ENCODE measurements at places on chromosomes 4 and X.

- DNase-seq = no peak
These were observed 51.2 kb downstream of the DRD5 start for GRCh38 chr4:9832640-9833039.

DNA sequence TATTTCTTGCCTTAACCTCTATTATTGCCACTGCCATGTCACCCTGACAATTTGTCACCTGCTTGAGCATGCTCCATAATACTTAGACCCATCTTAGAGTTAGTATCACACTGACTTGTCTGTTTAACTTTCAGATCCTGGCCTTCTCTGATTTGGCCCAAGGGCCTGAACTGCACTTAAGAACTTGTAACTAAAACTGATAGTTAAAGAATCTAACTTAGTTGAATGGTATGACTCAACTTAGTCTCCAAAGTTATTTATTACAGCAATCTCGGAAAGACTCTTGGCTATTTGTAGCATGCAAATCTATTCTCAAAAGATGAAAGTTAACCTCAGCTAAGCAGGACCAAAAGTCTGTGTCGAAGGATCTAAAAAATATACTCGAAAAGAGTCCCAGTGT is 72.3 kb downstream of the IGSF1 start:
- no peak for DNase-seq

DNA sequence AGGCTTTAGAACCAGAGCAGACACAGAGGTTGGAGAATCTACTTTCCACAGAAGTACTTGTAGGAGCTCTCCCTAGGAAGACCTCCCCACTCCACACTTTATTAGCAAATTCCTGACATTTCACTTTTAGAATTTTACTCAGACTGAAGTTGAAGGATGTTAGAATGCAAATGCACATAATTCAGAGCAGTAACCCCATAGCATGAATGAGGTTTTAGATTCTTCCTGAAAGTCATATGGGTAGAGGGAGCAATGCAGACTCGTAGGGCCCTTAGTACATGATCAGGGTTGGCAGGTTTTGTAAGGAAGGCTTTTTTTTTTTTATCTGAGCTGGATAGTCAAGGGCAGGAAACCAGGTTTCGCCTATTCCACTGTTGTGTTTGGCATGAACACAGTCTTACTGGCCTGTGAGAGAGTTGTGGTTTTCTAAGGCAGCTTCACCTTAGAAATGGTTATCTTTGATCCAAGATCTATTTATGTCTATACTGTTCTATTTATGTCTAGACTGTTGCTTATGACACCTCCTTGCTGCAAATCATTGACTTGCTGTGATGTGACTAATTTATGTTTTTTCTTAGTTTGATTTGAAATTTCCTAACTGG is 48.9 kb downstream of the SPATA18 start:
- no peak for DNase-seq

DNA sequence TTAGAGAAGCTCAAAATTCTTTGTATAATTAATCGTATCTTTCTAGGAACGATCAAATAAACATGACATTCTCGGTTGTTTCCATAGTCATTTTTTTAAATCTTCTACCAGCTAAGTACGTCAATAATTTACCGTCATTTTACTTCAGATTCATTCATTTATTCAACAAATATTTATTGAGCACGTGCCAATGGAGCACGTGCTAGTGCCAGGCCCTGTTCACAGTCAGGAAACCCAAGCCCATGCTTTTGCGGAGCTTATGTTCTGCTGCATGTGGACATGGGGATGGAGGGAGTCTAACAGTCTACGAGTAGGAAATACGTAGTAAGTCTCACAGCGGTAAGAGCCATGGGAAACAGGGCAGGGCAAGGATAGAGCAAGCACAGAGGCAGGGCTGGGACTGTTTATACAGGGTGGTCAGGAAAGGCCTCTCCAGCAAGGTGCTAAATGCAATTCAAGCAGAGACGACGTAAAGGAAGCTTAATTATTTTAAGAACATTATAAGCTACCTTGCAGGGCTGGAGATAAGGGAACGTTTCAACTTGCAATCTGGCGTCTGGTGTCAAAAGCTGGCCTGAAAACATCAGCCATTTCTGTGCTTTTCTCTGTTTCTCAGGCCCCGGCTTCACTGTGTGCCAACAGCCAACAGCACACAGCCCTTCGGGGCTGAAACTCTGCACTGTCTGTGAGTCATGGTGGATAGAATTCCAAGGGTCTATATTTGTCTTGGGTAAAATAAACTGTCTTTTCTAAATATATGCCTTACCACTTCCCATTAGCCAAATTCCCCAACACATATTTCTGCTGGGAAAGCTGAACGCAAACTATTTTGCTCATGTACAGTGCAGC is 517.1 kb upstream of the ZFP42 start:
- no peak for DNase-seq

GRCh38 chr4:183909187-183909586 is 4.1 kb downstream of the STOX2 start:
- no peak for DNase-seq

- no peak for DNase-seq
These were observed 132.2 kb downstream of the KLHL8 start for GRCh38 chr4:87088186-87088585.

DNA sequence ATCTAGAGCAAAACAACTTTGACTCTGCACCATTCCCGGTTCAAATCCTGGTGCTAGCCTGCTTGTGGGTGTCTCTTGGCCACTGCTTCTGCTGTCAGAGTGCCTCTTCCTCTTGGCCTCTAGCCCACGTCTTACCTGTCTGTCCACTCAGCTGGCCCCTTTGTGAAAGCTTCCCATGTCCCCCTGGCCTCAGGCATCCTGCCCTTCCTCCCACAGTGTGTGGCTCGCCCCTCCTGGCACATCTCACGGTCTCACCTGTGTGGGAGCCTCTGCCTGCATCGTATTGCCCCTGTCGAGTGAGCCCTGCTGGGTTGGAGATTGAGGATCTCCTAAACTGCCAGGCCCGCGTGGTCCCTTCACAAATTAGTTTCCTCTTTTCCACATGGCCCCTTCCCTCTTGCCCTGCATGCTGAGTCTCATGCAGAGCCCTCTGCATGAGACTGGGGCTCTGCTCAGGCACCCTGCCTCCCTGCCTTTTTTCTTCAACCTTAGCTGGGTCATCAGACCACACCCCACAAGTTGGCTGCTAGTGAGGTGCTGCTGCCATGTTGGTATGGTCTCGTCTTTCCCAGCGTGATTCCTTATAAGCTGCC is 53.7 kb upstream of the TADA2B start:
- no peak for DNase-seq

GRCh38 chr4:83387476-83388312 is 53.0 kb upstream of the HPSE start:
- DNase-seq = no peak

GRCh38 chrX:53319614-53320542 is 38.5 kb upstream of the IQSEC2 start:
- no peak for DNase-seq

DNA sequence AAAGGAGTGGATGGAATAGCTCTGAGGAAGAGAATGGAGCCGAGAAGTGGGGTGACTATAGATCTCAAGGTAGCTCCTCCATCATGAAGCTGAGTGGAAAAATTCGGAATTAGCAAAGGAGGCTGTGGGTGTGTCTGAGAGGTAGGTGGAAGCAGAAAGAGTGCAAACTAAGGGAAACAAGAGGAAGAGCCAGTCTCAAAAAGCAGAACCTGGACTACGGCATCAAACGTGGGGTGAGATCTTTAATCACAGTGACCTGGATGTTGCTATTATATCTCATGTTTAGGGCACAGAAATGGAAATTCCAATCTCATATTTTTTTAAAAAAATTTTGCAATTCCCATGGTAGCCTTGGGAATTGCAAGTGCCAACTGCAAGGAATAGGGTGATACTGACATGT is 162.5 kb upstream of the RASGEF1B start:
- no peak for DNase-seq

DNA sequence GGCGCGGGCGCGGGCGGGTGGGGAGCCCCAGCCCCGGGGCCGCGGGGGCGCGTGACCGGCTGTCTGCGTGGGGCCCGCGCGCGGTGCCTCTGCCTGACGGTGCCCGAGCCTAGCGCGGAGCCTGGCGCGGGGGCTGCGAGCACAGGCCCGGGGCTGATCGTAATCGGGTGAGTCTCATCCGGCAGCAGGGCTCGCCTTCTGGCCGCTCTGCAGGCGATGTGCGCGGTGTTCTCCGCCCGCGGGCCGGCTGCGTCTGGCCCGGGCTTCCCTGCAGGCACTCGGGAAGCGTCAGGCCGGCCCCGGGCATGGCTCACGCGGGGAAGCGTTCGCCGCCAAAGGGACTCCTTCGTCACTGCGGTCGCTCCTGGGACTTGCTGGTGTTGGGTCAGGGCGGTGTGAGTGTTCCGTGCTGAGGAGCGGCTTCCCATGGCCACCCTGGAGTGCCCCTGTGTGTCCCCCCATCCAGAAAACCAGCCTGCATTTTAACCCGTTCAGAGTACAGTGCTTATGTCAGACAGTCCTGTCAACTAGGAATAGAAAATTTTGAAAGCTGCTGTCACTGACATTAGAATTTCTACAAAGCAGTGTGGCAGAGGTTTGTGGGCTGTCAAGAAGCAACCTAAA is 40.6 kb downstream of the FAM149A start:
- DNase-seq = no peak

GRCh38 chr4:140426610-140427105 is 790 bp downstream of the CLGN start:
- DNase-seq = no peak

- DNase-seq = no peak
These were observed 104.0 kb downstream of the SRPX start for GRCh38 chrX:38116706-38117105.

DNA sequence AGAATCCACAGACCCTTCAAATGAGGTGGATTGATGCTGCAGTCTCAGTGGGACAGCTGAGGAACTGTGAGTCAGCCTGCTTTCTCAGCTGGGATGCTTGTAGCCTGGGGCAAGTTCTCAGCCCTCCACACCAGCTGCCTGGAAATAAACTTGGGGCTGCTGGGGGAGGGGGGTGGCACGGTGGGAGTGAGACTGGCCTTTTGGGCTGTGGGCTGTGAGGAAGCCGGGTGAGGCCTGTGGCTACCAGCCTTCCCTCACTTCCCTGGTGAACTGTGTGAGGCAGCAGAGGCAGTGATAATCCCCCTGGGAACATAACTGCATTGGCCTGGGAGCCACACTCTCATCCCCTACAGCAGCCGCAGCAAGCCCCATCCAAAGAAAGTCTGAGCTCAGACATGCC is 114.5 kb upstream of the GUCY1A1 start:
- DNase-seq = no peak

DNA sequence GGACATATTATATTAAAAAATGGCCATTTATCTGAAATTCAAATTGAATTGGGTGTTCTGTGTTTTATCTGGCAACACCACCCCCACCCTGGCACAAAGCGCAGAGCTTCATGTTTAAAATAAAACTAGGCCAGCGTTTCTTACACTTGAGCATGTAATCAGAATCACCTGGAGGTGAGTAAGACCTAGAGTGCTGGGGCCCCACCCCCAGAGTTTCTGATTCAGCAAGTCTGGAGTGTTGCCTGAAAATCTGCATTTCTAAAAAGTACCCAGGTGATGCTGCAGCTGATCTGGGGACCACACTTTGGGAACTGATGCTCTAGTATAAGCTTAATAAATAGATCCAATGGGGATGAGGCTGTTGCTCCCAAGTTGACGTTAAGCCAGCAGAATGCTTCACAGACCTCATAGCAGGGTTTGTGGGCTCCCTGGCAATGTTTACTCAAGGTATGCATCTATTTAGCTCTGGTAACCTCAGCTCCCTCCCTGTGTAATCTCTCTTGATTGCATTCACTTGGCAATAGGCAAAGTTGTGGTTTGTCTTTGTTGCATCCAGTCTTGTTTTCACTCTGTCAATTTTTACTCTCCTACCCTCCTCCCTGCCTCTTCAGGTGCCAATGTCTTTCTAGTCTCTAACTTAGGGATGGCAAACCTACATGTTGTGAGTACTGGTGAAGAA is 99.8 kb upstream of the TEX13D start:
- DNase-seq = no peak

- no peak for DNase-seq
These were observed 428.2 kb upstream of the GALNT7 start for GRCh38 chr4:172740434-172740833.

- DNase-seq = peak; percentile 28
These were observed 426 bp upstream of the XIAP start for GRCh38 chrX:123859409-123859845.

DNA sequence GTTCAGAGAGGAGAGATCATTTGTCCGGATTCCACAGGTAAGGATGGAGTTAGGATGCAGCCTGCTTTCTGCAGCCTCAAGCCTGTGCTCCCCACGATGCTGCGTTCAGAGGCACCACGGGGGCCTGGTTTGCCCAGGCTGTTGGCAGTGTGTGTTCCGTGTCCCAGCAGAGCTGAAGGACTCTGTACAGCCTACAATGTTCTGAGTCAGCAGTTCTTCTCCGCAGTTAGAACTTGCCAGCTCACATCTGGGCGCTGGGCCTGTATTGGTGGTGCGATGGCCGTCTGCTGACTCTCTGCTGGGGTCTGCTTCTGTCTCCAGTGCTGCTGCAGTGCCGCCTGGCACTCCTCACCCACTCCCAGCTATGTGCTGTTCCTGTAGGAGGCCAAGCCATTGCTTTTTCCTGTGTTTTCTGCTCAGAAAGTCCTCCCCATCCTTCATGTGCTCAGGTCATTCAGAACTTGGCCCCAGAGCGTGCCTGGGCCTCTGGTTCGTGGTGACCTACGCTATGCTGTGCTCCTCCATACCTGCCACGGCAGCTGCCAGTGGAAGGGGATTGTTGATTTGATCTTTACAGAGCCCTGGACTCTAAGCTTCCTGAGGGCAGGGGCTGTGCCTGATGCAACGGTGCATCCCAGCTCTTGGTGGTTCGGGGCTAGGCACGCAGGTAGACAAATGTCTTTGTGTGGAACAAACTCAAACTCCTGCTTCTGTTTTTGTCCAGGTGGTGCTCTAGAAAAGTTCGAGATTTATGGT is 42.6 kb upstream of the TADA2B start:
- no peak for DNase-seq

DNA sequence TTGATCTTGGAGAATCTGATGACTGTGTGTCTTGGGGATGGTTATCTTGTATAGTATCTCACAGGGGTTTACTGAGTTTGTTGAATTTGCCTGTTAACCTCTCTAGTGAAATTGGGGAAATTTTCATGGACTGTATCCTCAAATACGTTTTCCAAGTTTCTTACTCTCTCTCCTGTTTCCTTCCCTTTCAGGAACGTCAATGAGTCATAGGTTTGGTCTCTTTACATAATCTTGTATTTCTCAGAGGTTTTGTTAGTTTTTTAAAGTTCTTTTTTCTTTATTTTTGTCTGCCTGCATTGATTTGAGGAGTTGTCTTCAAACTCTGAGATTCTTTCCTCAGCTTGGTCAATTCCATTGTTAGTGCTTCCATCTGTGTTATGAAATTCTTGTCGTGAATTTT is 227.7 kb upstream of the GPRIN3 start:
- no peak for DNase-seq

- no peak for DNase-seq
These were observed 32.4 kb downstream of the OCRL start for GRCh38 chrX:129572422-129572821.

DNA sequence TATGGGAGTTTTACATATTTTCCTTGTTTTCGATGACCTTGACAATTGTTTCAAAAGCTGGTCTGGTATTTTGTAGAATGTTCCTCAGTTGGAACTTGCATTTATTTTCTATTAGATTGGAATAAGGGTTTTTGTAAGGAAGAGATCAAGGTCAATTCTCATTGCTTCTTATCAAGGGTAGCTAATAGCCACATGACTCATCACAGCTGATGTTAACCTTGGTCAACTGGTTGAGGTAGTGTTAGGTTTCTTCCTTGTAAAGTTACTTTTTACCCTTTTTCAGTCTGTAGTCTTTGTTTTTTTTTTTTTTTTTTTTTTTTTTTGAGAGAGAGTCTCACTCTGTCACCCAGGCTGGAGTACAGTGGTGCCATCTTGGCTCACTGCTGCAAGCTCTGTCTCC is 257.2 kb downstream of the SNCA start:
- no peak for DNase-seq

Data from activated CD4-positive, alpha-beta T cell treated with anti-CD3 and anti-CD28 coated beads, Interleukin-2, amount 50 U/mL, for 4 hours (primary cell).